ENCODE measurements at places on chromosomes 2 and 18.

- no peak for DNase-seq
Measured at GRCh38 chr2:134954065-134954464, 35.4 kb downstream of the CCNT2 start.

DNA sequence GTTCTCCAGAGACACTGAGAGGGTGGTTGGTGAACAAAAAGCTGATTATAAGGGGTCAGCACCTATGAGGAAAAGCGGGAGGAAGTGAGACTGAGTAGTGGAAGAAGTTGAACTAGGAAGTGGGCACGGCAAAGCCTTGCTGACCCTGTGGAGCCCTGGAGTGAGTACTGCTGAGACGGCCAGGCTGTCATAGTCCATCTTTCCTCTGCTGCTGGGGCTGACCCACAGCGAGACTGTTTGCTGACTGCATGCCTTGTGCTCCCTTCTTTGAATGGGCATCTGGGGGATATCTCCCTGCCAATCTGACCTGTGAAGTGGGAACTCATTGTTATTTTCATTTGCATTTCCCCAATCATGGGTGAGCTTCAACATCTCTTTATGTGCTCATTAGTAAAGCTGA lies 92.4 kb upstream of the LDAH start:
- no peak for DNase-seq

DNA sequence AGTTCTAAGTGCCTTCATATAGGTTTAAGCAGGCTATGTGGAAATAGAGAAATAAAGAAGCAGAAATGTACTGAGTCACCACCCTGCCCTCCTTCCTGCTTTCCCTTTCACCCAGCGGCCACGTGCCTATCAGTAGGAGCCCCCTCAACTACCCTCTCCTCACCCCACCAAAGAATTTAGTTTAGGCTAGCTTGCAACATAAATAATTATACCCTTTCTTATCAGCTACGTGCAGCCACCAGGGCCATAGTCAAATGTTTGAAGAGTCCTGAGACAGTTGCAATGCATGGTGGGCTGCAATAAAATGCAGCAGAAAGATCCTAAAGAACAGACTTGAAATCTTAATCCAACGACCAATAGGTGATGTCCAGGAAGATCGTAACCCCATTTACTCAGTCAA lies 101.2 kb downstream of the RTP5 start:
- no peak for DNase-seq

- DNase-seq = no peak
Measured at GRCh38 chr18:9933865-9934264, 20.0 kb downstream of the VAPA start.

- DNase-seq = no peak
Measured at GRCh38 chr2:120310136-120310535, 35.8 kb upstream of the INHBB start.

- DNase-seq = no peak
Measured at GRCh38 chr2:138063181-138063580, 98.9 kb downstream of the HNMT start.

DNA sequence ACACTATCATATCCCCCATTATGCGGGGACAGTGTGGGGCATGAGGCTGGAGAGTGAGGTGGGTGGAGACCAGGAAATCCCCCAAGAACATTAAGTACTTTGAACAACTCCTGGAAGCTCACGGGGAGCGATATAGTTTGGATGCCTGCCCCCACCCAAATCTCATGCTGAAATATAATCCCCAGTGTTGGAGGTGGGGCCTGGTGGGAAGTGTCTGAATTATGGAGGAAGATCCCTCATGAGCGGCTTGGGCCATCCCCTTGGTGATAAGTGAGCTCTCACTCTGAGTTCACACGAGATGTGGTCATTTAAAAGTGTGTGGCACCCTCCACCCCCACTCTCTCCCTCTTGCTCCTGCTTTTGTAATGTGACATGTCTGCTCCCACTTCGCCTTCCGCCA lies 97.1 kb upstream of the TMEM200C start:
- no peak for DNase-seq

- no peak for DNase-seq
Measured at GRCh38 chr2:163368655-163369054, 367.2 kb downstream of the FIGN start.

- DNase-seq = no peak
Measured at GRCh38 chr2:8217468-8218030, 464.3 kb upstream of the ID2 start.

DNA sequence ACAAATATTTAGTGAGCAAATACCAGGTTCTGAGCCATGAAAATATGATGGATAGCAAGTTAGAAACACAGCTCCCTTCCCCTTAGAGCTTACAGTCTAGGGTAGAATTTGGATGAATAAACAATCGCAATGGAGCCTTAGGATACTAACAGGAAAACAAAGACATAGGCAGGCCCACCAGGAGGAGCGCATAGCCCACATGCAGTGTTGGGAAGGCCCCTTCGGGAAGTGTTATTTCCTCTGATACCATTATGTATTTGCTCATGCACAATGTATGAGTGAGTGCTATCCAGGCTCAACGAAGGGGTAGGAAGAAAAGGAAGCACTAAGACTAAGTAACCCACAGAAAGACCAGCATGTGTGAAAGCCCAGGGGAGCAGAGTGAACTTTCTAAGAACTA lies 54.0 kb downstream of the RAB27B start:
- DNase-seq = no peak

- no peak for DNase-seq
Measured at GRCh38 chr2:37453027-37453426, 108.6 kb downstream of the QPCT start.
